Activated T-cell treated with anti-CD3 and anti-CD28 coated beads for 48 hours (primary cell): ENCODE measurements at places on chromosomes 7 and 10.

DNA sequence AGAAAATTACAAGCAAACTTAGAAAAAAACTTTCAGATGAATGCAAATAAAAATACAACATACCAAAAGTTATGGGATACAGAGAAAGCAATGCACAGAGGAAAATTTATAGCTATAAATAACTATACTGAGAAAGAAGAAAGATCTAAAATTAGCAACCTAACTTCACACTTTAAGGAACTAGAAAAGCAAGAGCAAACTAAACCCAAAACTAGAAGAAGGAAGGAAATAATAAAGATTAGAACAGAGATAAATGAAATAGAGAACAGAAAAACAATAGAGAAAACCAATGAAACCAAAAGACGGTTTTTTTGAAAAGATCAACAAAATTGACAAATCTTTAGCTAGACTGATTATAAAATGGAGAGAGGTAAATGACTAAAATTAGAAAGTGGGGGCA lies 9.6 kb upstream of the STRA8 start:
- no peak for DNase-seq

GRCh38 chr7:29315892-29316270 lies 121.3 kb downstream of the CHN2 start:
- no peak for DNase-seq

DNA sequence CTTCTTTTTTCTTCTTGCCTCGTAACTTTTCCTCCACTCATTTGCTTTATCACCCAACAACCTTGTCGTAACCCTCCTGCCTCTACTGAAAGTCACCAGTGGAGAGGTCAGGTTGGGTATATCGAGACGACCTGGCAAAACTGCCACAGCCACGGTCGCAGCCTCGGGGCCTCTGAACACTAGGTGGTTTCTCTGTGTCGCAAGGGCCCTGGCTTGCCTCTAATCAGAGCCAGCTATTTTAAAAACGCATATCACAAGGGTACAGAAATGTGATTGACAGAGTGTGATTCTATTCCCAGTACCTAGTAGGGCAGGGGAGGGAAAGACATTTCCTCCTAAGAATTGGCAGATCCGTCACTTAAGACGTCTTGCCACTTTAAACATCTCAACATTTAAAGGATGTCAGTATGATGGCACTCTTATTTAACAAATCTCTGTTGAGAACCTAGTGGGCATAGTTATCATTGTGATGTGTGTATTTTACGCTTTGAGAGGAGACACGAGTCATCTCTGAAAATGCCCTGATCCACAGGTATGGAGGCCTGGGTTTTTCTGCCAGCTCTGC lies 197.5 kb downstream of the ARHGAP21 start:
- no peak for DNase-seq

DNA sequence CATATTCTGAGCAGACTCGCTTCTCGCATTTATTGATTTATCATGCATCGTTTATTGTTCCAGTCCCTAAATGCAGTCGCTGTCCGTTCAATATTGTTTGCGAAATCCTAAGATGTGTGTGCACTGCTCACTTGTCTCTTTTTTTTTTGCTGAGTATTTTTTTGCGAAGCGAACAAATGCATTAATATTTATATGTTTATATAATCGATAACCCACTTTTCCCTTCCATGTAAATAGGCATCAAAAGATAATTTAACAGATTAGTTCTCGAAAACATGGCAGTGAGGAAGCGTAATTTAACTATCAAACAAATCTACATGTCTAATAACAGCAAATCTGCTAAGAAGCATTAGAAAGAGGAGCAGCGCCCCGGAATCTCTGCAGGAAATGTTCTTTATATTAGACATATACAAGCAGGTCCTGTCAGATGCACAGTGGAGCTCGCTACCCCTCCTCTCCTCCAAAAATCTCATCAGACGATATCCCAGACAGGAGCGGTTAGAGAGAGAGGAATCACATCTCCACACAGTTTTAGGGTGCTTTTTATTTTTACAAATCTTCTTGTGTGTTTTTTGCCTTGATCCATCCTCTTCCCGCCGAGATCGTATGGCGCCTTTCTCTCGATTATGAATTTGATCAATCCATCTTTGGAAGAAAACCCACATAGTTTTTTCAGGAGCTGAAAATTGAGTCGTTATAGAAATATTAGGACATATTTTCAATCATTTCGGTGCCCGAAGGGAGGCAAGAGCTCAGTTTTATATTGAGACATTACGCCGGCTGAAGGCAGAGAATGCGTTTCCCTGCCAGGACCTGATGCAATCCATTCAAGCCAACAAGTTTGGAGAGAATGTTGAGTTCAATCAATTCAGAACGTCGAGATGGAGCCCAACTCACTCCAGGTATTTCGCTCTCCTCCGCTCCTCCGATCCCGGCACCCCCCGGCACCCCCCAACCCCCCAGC lies at the start of gene ARID5B:
Gene ARID5B, plus strand, starts transcription at position 871 of the 964 bp plus-strand sequence. Its CDS starts 11 bp downstream, at position 882.
- DNase-seq = no peak

DNA sequence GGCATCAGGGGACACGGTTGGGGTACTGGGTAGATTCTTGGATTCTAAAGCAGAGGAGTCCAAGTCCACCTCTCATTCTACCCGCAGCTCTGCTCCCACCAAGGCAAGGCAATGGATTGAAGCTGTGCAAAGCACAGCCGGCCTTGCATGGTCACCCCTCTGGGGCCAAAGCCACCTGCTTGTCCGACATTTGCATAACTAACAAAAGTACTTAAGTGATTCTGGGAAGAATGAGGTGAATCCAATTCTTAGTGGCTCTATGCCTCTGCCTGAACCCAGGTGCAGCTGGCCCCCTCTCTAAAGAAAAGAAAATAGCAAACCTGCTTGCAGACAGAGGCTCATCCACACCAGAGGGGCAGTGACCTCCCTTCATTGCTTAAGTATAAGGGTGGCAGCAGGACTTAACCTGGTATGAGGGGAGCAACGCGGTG lies 10.7 kb upstream of the COBL start:
- DNase-seq = no peak
